ENCODE measurements at places on chromosomes 5 and 9. TPM values are rescaled to one million over a fixed set of nuclear protein-coding genes. Genes with fewer than 3 reads are reported as not detected.

DNA sequence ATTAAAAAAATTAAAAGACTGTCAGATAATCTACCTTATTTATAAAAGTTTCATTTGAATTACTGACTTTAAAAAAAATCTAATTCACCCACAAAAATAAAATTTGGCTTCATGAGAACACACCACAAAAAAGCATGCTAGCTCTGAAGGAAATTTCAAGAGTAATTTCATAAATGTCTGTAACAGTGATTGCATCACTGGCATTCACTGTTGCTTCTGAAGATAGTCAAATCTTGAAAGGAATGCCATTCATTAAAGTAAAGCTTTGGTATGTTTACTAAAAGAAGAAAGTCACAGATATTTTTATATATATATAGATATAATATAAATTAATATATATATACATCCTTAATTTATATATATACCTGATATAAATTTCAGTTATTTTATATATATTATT lies 43.4 kb downstream of the NADK2 start:
- DNase-seq = no peak

DNA sequence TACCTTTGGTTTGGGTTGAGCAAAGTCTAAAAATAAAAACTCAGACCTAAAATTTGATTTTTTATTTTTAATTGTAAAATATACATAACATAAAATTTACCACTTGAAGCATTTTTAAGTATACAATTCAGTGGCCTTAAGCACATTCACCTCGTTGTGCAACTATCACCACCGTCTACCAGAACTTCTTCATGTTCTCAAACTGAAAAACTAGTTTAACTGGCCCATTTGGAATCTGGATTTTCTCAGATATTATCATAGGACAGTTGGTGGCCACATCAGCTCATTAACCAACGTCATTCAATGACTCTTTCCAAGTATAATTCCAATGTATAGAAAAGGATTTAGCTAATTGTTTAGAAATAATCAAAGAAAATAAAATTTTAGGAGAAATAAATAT lies 319.3 kb downstream of the TLE1 start:
- DNase-seq = no peak

DNA sequence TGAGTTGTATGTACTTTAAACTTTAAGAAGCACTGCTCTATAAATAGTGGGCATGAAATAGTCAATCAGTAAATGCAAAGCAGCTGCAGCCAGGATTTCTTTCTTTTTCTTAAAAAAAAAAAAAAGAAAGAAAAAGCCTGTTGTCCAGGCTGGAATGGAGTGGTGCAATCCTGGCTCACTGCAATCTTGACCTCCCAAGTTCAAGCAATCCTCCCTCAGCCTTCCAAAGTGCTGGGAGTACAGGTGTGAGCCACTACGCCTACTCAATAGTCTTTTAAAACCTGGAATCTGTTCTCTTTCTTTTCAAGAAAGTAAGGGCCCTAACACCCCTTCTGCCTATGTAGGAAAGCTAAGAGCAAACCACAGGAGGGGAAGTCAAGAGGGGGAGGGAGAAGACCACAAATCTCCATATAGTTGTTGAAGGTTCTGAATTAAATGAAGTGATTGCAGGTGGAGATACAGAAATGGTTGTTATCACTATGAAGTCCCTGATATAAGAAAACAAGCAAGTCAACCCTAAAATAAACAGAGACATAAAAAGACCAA lies 20.6 kb upstream of the TPD52L3 start:
- no peak for DNase-seq

TAF11L2 gene
- not detected for total RNA-seq

FBP2 gene
- total RNA-seq = not detected
